ENCODE measurements at places on chromosomes 12 and 14.
A peak's percentile ranks its signal among the peaks of the same experiment; 100 is the strongest.

- DNase-seq = peak; percentile 84
These were observed at the start of gene BLOC1S1 for GRCh38 chr12:55715833-55716581. Gene BLOC1S1 (plus strand): TSS chr12:55716046. CDS start chr12:55716052, 6 bp downstream.

GRCh38 chr14:70002589-70003346 lies 123.6 kb downstream of the SMOC1 start:
- no peak for DNase-seq

DNA sequence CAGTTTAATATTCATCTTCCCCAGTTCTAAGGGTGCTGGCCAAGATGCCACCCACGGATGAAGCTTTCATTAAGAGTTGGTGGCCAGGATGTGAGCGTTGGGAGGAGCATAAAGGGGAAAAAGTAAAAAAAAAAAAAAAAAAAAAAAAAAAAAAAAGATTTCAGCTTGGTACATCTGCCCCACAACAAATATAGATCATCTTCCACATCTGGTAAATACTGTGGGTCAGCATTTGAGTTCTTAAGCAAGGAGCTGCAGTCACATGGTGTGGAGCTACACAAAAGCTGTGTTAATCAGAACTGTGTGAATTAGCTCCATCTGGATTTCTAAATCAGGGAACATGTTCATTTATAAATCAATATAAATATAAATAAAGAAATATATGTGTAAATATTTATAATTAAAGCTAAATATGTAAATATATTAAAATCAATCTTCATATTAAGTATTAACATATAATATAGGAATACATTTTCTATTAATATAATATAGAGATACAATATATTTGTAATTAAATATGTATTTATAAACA lies 262.3 kb downstream of the NUAK1 start:
- no peak for DNase-seq

DNA sequence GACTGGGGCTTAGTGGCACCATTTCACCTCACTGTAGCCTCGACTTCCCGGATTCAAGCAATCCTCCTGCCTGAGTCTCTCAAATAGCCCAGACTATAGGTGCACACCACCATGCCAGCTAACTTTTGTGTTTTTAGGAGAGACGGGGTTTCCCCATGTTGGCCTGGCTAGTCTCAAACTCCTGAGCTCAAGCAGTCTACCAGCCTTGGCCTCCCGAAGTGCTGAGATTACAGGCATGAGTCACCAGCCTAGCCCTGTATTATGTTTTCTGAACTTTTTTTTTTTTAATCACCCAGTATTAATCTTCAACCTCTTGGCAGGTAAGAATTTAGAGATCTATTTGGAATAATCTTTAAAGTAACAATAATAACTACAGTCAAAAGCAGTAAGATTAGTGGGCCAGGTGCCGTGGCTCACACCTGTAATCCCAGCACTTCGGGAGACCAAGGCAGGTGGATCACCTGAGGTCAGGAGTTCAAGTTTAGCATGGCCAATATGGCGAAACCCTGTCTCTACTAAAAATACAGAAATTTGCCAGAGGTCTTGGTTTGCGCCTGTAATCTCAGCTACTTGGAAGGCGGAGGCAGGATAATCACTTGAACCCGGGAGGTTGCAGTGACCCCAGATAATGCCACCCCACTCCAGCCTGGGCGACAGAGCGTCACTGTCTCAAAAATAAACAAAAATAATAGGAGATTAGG lies 8.6 kb downstream of the NANOG start:
- DNase-seq = no peak

- no peak for DNase-seq
These were observed 1331.5 kb upstream of the TMEM132C start for GRCh38 chr12:126935435-126935834.

DNA sequence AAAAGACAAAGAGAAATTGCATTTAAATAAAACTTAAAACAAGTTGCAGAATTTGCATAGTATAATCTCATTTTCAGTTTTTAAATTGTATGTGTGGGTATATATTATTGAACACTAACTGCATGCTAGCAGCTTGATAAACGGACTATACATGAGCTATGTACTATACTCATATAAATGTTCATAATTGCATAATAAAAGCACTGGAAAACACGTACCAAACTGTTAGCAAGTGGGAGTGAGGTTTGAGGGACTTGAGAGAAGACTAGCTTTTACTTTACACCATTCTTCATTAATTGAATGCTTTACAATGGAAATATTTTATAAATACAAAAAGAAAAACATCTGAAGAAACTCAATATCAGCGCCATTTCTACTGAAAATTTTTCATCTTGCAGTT lies 32.2 kb upstream of the MDM1 start:
- DNase-seq = no peak

GRCh38 chr14:38199739-38200138 lies 8.0 kb upstream of the SSTR1 start:
- DNase-seq = no peak

- no peak for DNase-seq
These were observed 104.6 kb downstream of the ITPR2 start for GRCh38 chr12:26728205-26729050.

DNA sequence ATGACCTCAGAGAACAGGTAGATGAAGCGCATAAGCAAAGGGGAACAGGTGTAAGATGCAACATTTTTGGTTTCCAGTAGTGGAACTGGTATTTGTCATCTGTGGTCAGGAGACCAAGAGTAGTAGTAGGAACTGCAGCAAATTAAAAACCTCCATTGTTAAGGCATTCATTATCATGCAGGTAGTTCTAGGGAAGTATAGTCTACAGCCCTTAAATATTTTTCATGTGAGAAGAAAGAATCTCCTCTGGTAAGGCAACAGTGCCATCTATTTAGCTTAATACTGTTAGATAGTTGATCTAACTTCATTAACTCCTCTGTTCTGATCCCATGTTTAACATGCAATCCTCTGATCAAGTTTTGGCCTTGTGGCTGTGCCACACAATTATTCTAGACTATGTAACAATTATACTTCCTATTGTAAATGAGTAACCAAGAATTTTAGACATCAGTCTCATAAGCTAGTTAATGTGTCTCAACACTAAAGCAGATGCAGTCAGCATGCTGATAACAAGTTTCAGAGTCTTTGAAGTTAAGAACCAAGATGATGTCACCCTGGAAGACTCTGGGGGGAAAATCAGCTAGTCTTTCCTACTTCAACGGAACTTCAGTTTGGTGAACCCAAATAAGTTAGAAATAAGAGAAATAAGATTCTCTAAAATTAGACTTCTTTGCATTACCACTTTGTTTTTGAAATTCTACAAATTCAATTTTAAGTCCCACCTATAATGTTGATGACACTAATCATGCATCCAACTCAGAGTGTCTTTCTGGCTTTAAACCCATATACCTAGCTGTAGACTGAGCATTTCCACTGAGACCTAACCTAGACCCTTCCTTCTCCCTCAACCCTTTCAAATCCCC lies 70.9 kb downstream of the STXBP6 start:
- DNase-seq = no peak

DNA sequence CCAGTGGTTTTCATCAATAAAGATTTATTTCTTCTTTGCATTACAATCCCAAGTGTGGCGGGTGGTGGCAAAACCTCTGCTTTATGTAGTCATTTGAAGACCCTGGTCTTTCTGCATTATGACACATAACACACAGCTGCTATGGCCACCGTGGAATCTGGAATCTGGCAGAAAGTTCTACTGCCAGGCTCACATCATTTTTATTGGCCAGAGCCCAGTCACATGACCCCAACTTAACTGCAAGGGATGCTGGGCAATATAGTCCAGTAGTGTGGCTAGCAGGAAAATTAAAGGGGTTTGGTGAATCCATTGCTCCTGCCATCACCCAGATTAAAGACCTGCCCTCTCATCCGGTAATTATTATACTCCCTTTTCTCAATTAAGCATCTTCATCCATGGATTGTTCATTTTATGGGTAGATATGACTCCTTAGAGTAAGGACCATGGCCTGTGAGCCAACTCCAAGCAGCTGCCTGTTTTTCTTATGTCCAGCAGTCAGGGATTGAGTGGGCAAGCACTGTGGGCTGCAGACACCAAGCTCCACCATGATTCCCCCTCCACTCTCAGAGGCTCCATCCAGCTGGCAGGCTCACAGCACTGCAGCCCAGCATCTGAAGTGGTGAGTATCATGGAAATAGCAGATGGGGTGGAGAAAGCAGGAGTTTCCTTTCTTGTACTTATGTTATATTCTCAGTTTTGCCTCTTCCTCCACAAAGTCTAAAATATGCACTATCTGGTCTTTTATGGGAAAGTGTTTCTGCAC lies 1030.7 kb downstream of the AACS start:
- no peak for DNase-seq

GRCh38 chr12:46831335-46832129 lies 5.7 kb upstream of the SLC38A4 start:
- DNase-seq = no peak

GRCh38 chr12:63348556-63348955 lies 197.6 kb upstream of the AVPR1A start:
- DNase-seq = no peak

DNA sequence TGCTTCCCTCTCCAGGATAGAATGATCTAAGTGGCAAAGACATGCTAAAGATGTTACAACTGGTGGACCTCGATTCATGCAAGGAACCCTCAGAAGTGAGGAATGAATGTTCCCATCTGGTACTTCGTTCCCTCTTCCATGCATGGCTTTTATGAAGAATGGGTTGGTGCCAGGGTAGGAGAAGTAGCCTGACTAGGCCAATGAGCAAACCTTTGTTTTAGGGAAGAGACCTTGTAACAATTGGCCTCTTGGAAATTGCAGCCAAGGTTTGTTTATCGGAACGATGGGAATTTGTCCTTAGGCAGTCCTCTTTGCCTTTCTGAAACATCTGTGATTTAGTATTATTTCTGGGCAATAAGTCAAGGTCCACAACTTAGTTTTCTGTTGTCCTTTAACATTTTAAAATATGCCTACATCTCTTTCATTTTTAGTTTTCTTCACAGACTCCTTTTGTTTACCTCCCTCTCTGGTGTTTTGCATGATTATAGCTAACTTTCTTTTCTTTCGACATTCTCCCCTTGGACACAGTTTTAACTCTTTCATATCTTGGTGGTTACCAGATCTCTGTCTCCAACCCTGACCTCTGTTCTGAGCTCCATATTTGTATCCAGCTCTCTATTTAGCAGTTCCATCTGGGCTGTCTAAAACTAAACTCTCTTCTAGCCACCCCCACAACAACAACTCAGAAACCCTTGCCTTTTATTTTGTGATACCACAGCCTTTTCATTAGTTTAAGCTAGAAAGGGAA lies 70.0 kb downstream of the DIP2B start:
- no peak for DNase-seq

- DNase-seq = no peak
These were observed 233.1 kb downstream of the SLC25A21 start for GRCh38 chr14:36939265-36939664.

- no peak for DNase-seq
These were observed 35.9 kb downstream of the XRCC3 start for GRCh38 chr14:103679351-103679750.

DNA sequence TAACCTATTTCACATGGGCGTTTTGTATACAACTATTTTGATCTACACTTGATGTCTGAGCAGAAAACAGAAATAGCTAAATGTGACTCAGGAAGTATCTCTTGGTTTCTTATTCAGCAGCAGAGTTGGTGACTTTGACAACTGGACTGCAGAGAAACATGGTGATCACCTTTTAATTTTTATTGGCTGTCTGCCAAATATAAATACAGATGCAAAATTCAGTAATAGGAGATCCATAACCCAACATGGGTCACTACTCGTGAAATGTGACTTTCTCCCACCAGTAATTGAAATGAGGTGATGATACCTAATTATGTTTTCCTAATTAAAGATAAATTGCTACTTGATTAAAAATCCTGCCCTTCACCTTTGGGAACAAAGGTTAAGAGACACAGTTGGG lies 487.1 kb downstream of the NELL2 start:
- no peak for DNase-seq

DNA sequence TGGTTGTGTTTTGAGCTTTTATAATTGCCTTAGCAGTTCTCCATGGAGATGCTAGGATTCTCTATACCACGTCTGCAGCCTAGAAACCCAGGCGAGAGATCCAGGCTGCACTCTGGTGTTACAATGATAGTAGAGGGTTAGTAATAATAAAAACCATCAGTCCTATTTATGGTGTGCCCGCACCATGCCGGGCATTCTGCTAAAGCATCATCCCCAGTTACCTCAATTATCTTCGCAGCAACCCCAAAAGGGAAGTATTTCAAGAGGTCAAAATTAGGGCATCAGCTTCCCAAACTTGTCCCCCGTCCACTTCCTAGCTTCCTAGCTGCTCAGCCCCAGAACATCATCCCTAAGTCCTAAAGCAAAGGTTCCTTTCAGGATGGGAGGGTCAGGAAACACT lies 3.2 kb downstream of the SYNE3 start:
- no peak for DNase-seq

DNA sequence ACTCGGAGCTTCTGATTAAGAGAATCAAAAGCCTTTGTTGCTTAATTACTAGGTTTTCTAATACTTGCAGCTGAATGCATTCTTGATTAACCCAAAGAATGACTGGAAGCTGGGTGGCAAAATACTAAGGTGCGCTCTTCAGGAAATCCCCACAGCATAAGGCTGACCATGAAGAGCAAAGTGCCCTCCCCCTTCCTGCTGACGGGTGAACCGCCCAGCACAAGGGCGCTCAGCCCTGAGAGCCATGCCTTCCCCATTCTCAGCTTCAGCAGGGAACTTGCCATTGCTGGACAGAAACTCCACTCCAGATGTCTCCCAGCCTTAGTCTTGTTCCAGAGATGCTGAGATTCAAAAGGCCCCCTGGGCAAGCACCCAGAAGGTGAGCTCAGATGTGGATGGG lies 27.2 kb upstream of the FBRSL1 start:
- DNase-seq = no peak

GRCh38 chr14:49970474-49971147 lies 77.7 kb downstream of the ARF6 start:
- no peak for DNase-seq

- no peak for DNase-seq
These were observed 15.5 kb downstream of the FZD10 start for GRCh38 chr12:130177635-130178242.

- DNase-seq = no peak
These were observed 5.5 kb downstream of the DUSP6 start for GRCh38 chr12:89346741-89347324.

DNA sequence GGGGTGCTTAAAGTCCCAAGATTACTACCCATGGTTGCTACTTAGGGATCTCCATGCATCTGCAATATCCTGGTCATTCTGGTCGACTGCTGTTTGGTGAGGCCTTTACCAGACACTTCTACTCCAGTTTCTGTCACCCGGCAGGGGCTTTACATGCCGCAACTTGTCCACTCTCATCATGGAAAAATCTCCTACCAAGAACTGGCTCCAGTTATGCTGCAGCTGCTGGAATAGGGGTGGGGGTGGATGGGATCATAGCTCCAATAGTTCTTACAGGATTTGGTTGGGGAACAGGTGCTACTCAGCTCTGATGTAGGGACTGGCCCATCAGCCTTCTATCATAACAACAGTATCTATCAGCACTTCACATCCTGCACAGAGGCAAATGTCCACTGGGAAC lies 51.6 kb downstream of the SPTB start:
- no peak for DNase-seq

- no peak for DNase-seq
These were observed 141.1 kb downstream of the SLC15A5 start for GRCh38 chr12:16136219-16136988.

DNA sequence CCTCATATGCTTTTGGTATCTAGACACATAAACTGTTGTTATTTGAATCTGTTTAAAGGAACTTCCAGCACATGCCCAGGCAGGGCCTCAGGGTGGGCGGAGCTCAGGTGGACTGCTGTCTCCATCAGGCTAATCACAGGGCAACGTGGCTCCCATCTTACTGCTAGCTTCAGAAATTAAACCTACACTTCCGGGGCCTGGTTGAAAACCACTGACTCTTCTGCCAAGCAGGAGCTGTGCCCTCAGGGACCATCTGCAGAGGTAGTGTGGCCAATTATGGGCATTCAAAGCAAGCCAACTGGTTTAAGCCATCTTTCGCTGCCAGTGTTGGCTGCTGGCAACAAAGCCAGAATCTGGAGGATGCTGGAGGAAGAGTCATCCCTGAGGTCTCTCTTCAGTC lies 97.5 kb downstream of the TMX1 start:
- DNase-seq = no peak

All from activated gamma-delta T cell (primary cell).